Activated CD8-positive, alpha-beta memory T cell treated with anti-CD3 and anti-CD28 coated beads, Interleukin-2, amount 50 U/mL, for 48 hours (primary cell): ENCODE measurements at places on chromosomes 5 and 9.
A peak's percentile ranks its signal among the peaks of the same experiment; 100 is the strongest.

DNA sequence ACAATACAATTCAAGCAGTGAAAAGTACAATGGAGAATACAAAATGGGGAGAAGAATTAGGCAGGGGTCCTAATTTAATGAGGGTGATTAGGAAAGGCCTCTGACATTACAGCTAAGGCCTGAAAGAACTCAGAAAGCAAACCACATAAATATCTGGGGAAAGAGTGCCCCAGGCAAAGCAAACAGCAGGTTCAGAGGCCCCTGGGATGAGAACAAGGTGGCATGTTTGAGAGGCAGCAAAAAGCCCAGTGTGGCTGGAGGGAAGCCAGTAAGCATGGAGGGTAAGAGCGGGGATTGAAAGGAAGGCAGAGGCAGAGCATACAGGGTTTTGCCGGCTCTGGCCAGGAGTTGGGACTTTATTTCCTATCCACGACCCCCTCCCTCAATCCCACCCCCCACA lies 33.4 kb upstream of the VDAC1 start:
- no peak for DNase-seq

DNA sequence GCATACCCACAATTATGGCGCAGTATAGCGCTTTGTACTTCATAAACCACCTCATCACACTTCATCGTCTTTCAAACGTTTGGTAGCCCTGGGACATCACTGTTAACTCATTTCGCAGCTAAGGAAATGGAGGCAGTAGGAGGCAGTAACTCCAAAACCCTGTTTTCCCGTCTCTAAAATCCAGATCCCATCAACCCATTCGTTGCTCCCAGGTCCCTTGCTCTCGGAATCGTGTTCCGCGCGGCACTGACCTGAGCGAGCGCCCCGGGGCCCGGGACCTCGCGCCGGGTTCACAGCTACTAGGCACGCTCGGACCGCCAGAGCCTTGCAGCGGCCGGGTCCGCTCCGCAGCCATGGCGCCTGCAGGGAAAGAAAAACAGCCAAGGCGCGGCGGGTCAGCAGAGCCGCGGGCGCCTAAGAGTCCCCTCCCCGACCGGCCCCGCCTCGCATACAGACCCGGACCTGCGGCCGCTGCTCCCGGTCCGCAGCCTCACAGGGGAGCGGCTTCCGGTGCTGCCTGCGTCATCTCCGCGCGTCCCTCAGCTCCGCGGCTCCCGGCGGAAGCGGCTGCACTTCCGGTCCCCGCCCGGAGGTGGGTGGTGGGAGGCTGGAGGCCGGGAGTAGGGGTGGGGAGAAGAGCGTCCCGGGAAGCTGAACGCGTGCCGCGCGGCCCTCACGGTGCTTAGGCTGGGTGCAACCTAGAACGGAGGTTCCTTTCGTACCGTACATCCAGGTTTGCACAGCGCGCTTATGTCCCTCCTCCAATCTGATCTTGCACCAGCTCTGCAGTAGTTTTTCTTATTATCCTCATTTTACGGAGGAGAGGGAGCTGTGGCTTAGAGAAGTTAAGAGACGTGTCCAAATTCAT lies at the start of gene FBXW2:
Gene FBXW2 (minus strand): TSS at position 519 of the 868 bp plus-strand sequence. CDS start 5,158 bp downstream, outside the sequence.
- DNase-seq: peak; percentile 96

GRCh38 chr5:59327191-59327980 lies 566.1 kb downstream of the PDE4D start:
- no peak for DNase-seq

DNA sequence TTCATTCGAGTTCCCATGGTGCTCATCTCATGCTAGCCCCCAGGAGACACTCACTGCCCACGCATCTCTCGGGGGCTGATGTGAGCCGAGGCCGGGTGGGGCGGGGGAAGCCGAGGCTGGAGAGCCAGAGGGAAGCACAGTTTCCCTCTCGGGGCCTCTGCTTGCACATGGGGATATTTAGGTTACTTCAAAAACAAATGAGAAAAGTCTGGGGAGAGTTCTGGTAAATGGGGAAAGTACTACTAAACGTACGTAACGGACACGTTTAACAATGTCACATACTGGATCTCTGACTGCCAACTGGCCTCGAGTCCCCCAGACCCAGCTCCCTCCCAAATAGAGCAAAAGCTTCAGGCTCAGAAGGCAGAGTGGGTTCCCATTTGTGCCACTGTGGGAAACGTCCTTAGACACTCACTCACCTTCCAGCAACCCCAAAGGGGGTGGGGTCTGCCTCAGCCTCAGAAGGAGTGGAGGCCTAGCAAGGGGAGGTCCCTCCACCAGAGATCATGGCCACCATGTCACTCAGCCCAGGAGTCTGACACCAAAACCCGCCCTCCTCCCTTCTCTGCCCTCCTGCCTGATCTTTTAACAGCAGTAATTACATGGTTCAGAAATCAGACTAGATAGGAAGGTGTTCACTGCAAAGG lies 33.8 kb upstream of the NTNG2 start:
- no peak for DNase-seq

DNA sequence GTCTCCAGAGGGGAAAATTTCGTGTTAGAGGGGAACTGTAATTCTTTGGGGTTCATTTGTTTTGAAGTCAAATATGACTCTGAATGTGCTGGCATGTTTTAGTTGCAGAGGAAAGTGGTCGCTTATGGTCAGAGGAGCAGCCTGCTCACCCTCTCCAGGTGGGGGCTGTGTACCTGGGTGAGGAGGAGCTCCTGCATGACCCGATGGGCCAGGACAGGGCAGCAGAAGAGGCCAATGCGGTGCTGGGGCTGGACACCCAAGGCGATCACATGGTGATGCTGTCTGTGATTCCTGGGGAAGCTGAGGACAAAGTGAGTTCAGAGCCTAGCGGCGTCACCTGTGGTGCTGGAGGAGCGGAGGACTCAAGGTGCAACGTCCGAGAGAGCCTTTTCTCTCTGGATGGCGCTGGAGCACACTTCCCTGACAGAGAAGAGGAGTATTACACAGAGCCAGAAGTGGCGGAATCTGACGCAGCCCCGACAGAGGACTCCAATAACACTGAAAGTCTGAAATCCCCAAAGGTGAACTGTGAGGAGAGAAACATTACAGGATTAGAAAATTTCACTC lies 13.5 kb downstream of the TXNDC15 start:
- no peak for DNase-seq

DNA sequence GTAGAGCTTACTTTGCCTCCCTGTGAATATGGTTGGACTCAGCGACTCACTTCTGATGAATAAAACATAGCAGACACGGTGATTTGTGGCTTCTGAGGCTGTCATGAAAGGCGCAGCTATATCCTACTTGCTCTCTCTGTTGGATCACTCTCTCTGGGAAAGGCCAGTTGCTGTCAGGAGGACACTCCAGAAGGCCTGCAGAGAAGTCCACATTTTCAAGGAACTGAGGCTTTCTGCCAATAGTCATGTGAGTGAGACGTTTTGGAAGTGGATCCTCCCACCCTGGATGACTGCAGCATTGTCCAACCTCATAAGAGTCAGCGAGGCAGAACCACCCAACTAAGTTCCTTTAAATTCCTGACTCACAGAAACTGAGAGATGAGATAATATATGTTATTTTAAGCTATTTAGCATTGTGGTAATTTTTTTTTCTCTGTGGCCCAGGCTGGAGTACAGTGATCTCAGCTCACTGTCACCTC lies 156.0 kb upstream of the MAST4 start:
- peak; percentile 62 for DNase-seq

GRCh38 chr5:169933616-169934015 lies 46.7 kb downstream of the INSYN2B start:
- no peak for DNase-seq

DNA sequence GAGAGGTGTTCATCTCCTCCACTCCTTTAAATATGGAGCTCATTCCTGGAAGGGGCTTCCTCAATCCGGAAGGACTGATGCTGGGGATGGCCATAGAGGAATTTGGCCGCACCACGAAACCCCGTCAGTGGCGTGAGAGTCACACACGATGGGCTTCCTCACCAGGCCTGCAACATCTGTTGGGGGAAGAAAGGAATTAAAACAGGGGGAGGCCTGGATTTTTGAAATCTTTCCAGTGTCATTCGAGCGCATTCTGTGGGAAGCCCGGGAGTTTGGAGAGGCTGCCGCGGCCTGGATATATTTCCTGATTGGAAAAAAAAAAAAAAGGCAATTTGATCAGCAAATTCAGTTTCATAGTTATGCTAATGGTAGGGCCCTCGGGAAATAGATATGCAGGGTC lies 76.3 kb upstream of the ORM1 start:
- no peak for DNase-seq

DNA sequence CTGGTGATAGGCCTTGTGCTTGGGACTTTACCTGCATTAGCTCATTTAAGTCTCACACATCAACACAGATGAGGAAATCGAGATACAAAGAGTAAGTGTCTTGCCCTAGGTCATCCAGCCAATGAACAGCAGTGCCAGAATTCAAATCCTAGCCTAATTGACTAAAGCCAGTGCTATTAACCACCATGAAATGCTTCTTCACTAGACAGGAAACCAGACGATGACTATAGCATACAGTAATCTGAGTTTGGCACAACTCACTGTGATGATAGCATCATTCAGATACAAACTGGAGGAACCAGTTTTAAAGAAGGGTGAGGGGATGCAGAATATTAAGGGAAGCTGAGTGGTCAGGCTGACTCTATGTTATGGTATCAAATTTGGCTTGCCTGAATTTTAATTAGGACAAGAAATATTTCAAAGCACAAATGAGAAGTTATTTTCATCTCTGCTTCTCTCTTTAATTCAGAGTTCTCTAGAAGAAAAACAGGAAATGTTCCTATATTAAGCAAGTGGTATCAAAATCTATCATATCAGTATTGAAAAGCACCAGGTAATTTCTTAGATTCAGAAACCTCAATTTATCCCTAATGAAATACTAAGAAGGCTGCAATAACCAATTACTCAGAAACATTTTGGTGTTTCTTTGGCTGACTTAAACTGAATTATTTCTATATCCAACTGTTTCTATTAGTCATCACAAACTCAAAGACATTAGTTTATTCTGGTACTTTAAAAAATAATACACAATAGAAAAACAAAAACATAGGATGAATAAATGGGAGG lies 147.0 kb upstream of the RASA1 start:
- no peak for DNase-seq

DNA sequence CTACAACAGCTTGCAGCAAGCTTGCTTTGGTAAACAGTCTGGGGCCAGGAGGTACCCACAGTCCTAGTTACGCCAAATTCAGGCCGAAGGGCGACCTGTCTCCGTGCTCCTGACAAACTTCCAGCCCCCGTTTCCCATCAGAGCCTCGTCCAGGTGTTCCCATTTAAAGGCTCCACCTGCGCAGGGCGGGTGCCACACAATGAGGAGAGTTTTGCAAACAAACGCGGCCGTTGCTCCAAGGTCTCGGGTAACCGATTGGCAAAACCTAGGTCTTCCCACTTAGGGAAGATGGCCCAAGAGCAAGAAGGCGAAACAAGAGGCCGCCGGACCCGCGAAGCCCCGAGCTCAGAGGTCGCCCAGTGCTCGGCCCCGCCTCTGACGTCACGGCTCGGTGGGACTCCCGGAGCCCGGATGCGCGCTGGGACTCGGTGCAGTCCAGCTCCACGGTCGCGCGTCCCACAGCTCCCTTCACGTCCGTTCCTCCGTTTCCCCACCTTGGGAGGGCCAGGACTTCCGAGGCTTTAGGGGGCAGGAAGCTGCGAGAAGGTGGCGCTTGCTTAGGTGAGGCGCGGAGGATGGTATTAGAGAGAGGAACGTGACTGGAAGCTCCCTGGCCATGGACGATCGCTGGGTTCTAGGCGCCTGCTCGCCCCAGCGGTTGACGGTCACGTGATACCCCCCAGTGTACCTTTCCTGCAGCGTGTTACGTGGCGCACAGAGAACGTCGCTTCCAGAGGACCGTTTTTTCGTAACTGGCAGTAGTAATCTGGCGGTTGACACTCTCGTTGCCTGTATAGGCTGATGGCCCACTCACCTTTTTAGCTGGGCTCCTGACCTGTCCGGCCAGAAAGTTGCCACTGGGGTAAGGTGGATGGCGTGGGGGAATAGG lies 41.8 kb upstream of the KDM4C start:
- peak; percentile 91 for DNase-seq

- peak; percentile 52 for DNase-seq
These were observed 566 bp downstream of the IRX2 start for GRCh38 chr5:2750758-2751464.
